ENCODE measurements at places on chromosomes 4 and X. TPM values are rescaled to one million over a fixed set of nuclear protein-coding genes. Genes with fewer than 3 reads are reported as not detected.

The ZNF630 gene
- total RNA-seq: 0.22 TPM

The MOSPD2 gene
- total RNA-seq: 9.4 TPM

The SYNPO2 gene
- total RNA-seq: 1.3 TPM

The PTCHD1 gene
- not detected for total RNA-seq

The TNIP2 gene
- 49.4 TPM for total RNA-seq

The REPS2 gene
- 0.85 TPM for total RNA-seq

The MEPE gene
- not detected for total RNA-seq

The HDX gene
- total RNA-seq: 1.6 TPM

The ARHGAP6 gene
- not detected for total RNA-seq

The ASB12 gene
- not detected for total RNA-seq

The SPANXN3 gene
- not detected for total RNA-seq

The SHOX gene
- not detected for total RNA-seq

The TEX28 gene
- not detected for total RNA-seq

The SYP gene
- 2.8 TPM for total RNA-seq

The TEC gene
- total RNA-seq: 2.3 TPM

The TLR6 gene
- total RNA-seq: 1.8 TPM

The CXCL3 gene
- 3.8 TPM for total RNA-seq

The GAGE12F gene
- not detected for total RNA-seq

The P2RY10 gene
- not detected for total RNA-seq

The CENPI gene
- 12.8 TPM for total RNA-seq

The SATL1 gene
- not detected for total RNA-seq

The GSX2 gene
- total RNA-seq: not detected

The TSPAN5 gene
- 14.3 TPM for total RNA-seq

The DUSP21 gene
- not detected for total RNA-seq

The CRMP1 gene
- total RNA-seq: 3.9 TPM

The APELA gene
- total RNA-seq: not detected

The RBM47 gene
- total RNA-seq: 24.1 TPM

The NALF2 gene
- 6.0 TPM for total RNA-seq

The FATE1 gene
- not detected for total RNA-seq

Data from A549 treated with GW870086 at 1 μM for 4 hours (cell line).